ENCODE measurements at places on chromosomes 1 and 21.

- peaks cover 5% of the 10 kb centered on the region for H3K4me1 ChIP-seq
- peak; percentile 34 for DNase-seq
- no peaks in the 10 kb centered on the region for H3K36me3 ChIP-seq
- peak overlapping the region; percentile 87 for H3K4me3 ChIP-seq
- no peaks in the 10 kb centered on the region for H3K27me3 ChIP-seq
- H3K27ac ChIP-seq = no peak overlapping the region
These were observed 1.4 kb downstream of the WDR26 start for GRCh38 chr1:224433041-224433691.

DNA sequence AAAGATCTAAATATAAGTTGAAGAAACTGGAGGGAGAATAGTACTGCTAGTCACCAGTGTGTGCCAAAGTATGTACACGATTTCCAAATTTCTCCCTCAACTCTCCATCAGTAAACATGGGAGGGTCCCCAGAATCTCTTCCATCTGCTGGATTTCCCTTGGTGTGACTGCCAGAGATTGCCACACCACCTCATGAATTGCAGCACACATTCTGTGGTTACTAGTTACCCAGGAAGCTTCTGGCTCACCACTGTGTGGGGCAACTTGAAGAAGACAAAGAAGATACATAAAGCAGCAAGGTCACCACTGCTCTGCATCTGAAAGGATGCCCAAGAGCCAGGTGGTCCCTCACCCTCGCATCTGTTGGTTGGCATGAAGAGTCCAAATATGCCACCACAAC, 191.7 kb upstream of the ESRRG start:
- DNase-seq = no peak
- no peaks in the 10 kb centered on the region for H3K36me3 ChIP-seq
- H3K27me3 ChIP-seq = no peaks in the 10 kb centered on the region
- no peak overlapping the region for H3K27ac ChIP-seq
- H3K4me1 ChIP-seq = no peaks in the 10 kb centered on the region

GRCh38 chr1:50348449-50349241, 74.6 kb downstream of the DMRTA2 start:
- no peak overlapping the region for H3K4me3 ChIP-seq
- peak; percentile 86 for DNase-seq
- H3K27me3 ChIP-seq = no peaks in the 10 kb centered on the region

GRCh38 chr1:45272913-45273371, 53.8 kb upstream of the HPDL start:
- no peak overlapping the region for H3K4me3 ChIP-seq
- no peaks in the 10 kb centered on the region for H3K36me3 ChIP-seq
- DNase-seq = peak; percentile 3
- no peaks in the 10 kb centered on the region for H3K4me1 ChIP-seq
- no peaks in the 10 kb centered on the region for H3K27me3 ChIP-seq

GRCh38 chr1:172815740-172816139, 156.8 kb downstream of the FASLG start:
- H3K36me3 ChIP-seq = no peaks in the 10 kb centered on the region
- no peak overlapping the region for H3K27ac ChIP-seq
- DNase-seq = no peak
- H3K4me3 ChIP-seq = no peak overlapping the region

DNA sequence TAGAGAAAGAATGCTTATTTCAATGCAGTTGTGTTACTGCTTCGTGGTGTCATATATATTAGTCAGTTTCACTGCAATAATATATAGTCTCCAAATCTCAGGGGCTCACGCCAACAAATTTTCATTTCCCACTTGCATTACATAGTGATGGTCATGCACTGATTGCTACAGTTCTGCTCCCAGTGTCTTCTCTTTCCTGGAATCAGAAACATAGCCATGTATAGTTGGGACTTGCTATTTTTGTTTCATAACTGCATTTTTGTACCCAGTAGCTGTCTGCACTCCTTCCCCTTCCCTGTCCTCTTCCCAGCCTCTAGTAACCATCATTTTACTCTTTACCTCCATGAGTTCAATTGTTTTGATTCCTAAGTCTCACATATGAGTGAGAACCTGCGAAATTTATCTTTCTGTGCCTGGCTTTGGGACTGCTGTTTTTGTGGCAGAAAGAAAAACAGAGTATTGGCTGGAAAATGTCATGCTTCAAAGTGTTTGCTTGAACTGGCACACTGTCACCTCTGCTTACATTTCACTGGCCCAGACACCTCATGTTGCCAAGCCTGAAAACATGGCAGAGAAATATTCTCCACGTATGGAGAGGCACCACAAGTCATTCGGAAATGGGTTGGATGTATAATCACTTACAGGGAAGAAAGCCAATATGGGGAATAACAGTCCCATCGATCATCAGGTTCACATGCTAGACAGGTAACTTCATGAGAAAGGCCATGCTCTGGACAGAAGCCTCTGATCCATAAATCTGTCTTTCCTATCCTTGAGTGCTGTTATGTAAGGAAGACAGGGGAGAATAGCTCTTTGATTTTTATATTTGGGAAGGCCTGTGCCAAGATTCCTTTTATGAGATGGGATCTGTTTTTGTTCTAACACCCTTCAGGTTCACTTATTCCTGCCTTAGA, 60.4 kb upstream of the BACH1 start:
- H3K36me3 ChIP-seq = no peaks in the 10 kb centered on the region
- DNase-seq = no peak
- H3K4me3 ChIP-seq = no peak overlapping the region
- H3K4me1 ChIP-seq = no peaks in the 10 kb centered on the region

DNA sequence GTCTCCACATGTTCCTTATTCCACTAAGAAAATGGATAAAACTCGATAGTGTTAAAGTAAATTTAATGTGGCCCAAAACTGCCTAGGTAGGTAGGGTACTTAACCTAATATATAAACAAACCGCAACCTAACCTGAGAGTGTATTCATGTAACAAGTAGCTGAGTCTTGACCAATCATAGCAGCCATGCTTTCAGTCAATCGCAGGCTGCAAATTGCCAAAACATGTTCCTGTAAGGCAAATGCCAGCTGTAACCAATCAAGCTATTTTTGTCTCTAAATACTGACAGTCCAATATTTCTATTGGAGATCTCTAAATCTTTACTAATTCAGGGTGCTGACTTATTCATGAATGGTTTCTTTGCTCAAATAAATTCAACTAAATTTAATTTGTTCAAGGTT, 3.1 kb upstream of the HMGCS2 start:
- no peaks in the 10 kb centered on the region for H3K36me3 ChIP-seq
- no peak overlapping the region for H3K27ac ChIP-seq
- no peak for DNase-seq
- H3K4me1 ChIP-seq = peaks cover 10% of the 10 kb centered on the region
- H3K4me3 ChIP-seq = no peak overlapping the region
